AG10803 (cell line): ENCODE measurements at places on chromosomes 4 and X.
A peak's percentile ranks its signal among the peaks of the same experiment; 100 is the strongest.

- DNase-seq, result peak; percentile 83
Observed at GRCh38 chr4:186723292-186724057, at the start of gene FAT1. Gene FAT1 (minus strand): TSS chr4:186723856. CDS start chr4:186709827, 14,029 bp downstream.

- no peak for DNase-seq
Observed at GRCh38 chr4:1928356-1929239, 57.4 kb downstream of the NSD2 start.

DNA sequence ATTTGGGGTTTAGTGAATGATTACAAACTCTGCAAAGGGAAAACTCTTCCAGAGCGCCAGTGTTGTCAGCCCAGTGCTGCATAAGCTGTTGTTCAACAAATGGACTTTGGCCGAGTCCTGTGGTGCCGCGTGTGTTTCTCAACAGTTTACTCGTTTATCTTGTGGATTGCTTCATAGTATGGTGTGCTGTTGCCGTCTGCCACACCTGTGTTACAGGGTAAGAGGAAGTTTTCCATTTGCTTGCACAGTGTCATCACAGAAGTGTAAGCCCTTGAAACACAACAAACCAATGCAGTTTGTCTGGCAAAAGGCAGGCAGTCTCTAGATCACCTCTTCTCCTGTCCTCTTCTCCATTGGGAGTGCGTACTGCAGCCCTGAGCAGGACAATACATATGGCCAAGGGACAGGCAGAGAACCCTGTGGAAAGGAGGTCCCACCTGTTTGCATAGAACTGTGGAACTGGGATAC, 66.3 kb downstream of the DCUN1D4 start:
- DNase-seq, result no peak

DNA sequence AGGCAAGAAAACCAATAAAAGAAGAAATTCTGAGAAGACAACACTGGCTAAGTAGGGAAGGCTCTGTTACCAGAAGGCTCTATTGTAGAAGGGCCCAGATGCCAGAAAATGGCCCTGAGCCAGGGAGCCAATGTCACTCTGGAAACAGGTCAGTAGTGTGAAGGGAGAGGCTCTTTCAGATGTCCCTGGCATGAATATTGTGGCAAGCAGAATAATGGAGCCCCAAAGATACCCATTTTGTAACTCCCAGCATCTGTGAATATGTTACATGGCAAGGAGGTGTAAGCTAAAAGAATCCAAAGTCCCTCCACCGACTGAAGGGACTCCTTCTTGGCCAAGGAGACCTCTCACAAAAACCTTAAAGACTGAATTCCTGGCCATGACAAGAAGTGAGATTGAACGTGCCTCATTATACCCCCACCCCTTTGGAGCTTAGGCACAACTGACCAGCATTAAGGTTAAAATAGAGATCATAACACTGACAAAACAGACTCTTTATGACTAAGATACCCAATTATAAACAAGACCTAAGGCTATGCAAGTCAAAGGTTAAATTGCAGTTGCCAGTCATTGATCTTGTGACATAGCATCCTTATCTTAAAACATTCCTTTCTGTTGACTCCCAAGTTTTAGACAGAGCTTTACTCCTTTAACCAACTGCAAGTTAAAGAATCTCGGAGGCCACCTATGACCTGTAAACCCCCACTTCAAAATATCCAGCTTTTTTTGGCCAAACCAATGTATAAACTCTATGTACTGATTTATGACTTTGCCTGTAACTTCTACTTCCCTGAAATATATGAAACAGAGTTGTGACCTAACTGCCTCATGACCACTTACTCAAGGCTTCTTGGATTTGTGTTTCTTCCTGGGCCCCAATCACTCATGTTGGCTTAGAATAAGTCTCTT, 42.2 kb upstream of the SMIM10 start:
- no peak for DNase-seq

DNA sequence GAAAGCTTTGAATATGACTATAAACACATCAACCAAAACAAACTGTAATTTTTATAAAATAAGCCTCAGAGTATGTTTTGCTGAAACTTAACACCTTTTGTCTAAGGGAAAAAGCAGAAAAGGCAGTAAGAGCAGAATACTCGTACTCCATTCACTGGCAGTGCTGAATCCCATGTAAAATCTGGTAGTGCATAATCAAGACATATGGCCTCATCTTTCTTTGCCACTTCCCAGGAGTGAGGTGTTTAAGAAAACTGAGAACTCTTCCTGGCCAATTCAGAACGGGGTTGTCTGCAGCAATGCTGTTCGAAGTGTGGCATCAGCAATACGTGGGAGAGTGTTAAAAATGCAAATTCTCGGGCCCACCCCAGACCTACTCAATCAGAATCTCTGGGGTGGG, 302.0 kb downstream of the PACRGL start:
- no peak for DNase-seq

- no peak for DNase-seq
Observed at GRCh38 chrX:47243351-47243750, 10.5 kb downstream of the USP11 start.

DNA sequence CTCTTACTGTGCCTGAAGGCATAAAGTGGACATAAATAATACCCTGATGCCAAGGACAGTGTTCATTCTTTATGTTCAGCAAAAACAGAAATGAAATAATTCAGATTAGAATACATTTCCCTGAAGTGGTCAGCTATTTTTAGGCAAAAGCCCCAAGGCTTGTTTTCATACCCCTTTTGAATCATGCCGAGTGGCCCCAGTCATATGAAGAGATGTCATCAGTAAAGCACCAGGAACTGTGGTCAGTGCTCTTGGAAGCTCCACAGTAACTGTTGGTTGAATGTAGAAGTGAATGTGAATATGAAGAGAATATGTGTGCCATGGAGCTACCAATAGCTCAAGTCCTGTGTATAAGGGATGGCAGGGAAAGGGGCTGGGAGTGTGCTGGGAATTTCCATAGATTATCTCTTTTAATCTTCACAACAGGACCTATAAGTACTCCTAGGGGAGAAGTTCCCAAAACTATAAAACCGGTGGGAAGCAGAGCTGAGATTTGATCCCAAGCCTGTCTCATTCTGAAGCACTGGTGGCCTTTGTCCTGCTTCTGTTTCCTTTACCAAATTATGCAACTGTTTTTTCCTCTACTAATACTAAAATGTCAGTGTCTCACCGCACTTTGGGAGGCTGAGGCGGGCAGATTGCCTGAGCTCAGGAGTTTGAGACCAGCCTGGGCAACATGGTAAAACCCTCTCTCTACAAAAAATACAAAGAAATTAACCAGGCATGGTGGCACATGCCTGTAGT, 52.6 kb downstream of the FNIP2 start:
- peak; percentile 50 for DNase-seq

DNA sequence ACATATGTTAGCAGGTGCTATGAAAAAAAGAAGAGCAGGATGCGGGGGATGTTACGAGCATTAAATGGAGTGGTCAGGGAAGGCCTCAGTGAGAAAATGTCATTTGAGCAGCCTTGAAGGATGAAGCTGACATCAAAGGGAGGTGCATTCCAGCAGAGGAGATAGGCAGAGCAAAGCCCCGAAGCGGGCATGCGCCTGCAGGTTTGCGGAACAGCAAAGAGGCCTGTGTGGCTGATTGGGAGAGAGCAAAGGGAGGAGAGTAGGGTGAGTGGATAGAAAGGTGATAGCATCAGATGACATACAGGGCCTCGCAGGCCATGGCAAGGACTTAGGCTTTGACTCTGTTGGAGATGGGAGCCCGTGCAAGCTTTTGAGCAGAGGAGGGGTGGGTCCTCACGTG, 95.4 kb upstream of the GPR50 start:
- DNase-seq, result no peak

DNA sequence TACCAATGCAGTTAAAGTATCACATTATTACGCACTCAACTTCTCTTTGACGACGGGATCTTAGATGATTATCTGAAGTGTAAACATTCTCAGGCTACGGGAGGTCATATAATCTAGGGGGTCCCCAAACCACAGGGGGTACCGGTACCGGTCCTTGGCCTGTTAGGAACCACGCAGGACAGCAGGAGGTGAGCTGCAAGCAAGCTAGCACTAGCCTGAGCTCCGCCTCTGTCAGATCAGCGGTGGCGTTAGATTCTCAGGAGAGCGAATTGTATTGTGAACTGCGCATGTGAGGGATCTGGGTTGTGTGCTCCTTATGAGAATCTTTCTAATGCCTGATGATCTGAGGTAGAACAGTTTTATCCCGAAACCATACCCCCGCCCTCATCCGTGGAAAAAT, 20.6 kb upstream of the PRR27 start:
- DNase-seq, result no peak

- DNase-seq, result peak; percentile 3
Observed at GRCh38 chr4:37767546-37767945, 58.9 kb upstream of the PGM2 start.

DNA sequence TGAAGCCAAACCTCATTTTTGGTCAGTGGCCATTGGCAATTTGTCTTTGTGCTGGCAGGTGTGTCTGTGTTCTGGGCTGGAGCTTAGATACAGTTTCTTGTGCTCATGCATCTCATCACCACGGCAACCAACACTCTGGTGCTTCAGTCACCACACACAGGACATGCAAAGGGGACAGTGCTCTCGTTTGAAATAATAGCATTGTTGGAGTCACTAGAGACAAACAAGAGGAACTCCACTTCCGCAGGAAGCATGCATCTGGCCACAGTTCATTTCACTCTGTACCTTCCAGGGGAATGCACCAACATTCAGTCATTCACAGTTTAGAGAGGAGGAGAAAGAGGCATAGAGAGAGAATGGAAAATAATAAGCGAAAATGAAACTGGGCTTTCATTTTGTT, 267.4 kb downstream of the ANK2 start:
- DNase-seq, result no peak

DNA sequence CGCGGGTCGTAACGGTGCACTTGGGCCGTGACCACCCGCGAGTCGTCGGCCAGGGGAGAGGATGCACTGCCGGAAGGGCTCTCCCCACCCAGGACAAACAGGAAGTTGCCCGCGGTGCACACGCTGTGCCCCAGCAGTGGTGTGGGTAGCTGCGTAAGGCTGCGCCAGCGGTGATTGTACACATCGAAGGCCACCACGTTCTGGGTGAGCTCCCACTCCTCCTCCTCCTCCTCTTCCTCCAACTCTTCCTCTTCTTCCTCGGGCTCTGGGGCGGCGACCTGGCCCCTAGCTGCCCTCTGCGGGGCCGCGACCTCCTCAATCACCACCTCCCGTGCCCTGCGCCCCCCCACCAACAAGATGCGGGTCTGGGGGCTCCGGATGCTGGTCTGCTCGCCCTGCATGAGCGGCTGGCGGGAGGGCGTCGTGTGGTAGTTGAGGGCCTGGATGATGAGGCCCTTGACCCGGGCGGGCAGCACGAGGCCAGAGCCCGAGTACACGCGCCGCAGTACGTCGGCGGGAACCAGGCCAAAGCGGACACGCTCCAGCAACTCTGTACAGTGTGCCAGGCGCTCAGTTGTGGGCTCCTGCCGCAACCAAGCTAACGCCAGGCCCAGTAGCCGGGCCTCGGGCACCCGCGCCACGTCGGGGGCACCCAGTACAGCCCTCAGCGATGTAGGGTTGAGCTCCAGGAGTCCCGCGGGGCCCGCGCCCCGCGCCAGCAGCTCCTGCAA, 1.4 kb downstream of the KLHL34 start:
- DNase-seq, result no peak

GRCh38 chr4:85486425-85487086, 11.6 kb downstream of the ARHGAP24 start:
- DNase-seq, result peak; percentile 33

DNA sequence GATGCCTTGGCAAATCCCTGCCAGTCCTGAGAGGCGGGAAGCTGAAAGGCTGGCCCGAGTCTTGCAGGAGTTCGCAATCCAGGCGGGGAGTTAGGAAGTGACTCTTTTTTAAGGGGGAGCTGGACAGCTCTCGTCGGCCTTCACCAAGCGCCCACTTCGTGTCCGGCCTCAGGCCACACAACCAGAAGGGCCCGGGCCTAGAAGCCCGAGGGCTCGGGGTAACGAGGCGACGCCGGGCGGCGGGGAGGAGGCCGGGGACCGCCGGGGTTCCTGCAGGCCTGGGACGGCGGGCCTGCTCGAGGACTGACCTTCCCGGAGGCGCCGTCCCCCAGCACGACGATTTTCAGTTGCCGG, 395 bp downstream of the RAB28 start:
- DNase-seq, result peak; percentile 72

DNA sequence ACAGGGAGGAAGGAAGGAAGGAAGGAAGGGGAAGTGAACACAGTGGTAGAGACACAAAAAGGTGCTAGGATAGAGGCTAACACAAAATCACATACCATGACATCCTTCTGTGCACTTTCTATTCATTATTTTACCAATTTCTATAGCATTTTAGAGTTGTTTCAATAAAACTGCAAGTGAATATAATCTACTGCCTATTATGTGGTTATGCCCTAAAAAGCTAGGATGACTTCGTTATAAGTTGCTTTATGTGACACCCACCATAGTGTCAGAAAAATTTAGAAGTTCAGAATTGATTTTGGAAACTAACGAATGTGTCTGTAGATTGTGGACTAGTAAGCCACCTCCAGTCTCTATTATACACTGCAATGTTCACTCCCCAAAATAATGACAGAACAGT, 59.4 kb upstream of the EDNRA start:
- no peak for DNase-seq

DNA sequence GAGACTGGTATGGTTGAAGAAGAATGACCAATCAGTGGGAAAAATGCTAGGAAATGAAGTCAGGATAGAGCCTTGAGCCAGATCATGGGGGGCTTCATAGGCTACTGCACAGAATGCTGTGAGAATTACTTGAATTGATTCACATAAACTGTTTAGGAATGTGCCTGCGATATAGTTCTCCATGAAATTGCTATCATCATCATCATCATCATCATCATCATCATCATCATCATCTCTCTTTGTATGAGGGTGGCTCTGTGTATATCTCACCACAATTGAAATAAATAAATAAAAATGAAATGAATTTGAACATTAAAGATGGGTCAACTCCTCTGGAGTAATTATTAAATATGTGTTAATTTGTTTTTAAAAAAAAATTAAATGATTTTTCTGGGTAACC, 148.6 kb upstream of the LEF1 start:
- DNase-seq, result no peak

GRCh38 chr4:141711211-141711610, 74.8 kb downstream of the IL15 start:
- peak; percentile 55 for DNase-seq

DNA sequence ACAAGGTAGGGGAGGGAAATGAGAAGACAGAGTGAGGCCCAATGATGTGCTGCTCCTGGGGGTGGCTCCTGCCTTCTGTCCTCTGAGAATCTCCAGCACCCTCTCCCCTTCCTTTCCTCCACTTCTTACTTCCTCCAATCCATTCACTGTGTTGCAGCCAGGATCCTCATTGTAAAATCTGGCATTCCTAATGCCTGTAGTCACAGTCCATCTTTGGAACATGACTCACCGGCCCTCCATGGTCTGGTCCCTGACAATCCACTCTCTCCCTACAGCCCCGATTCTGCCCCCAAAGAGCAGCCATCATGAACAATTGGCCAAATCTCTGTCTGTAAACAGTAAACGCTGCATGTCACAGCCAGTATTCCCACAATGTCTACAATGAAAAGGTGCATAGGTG, 72.9 kb downstream of the CLNK start:
- peak; percentile 75 for DNase-seq
